Cortex of kidney (tissue), 1 donor: ENCODE measurements at places on chromosomes 13 and 19.

DNA sequence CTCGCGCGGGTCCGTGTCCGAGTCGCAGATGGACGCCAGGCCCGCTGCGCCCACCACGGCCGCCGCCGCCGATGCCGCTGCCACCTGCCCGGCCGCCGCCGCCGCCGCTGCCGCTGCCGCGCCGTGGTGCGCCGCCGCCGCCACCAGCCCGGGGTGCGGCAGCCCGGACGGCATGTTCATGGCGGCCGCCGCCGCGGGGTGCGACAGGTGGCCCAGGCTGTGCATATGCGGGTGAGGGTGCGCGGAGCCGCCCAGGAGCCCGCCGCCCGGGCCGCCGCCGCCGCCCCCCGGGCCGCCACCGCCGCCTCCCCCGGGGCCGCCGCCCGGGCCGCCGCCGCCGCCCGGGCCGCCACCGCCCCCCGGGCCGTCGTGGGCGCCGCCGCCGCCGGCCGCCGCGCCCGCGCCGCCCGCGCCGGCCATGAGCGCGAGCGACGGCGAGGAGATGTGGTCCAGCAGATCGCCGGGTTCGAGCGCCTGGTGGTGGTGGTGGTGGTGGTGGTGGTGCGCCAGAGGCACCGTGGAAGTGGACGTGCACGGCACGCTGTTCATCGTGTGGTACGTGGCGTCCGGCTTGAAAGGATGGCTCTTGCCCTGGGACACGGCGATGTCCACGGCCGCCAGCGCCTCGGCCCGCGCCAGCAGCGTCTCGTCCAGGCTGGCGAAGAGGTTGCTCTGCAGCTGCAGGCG, 1.3 kb downstream of the POU4F1 start:
- no peak for DNase-seq

DNA sequence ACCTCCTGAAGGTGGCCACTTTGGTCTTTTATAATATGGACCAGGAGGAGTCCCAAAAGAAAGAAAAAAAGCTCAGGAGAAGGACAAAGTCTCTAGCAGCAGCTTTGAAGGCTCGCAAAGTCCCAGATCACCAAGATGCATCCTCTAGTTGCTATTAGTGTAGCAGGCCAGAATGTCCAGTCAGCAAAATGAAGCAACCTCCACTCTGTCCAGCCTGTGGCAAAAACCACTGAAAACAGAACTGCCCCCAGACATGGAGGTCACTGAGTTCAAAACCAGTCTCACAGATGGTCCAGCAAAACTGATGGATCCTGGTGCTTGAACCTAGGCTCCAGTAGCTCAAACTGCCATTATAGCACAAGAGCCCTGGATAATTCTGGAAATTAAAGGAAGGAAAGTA, 10.4 kb downstream of the LILRB4 start:
- no peak for DNase-seq

- no peak for DNase-seq
These were observed 5.4 kb downstream of the DIAPH3 start for GRCh38 chr13:60158321-60158801.

GRCh38 chr19:41025411-41025810, 34.3 kb downstream of the CYP2B6 start:
- no peak for DNase-seq

GRCh38 chr19:5131506-5132205, 162.7 kb downstream of the KDM4B start:
- no peak for DNase-seq

- no peak for DNase-seq
These were observed at the start of gene UBE2L5 for GRCh38 chr13:30422054-30422839. Gene UBE2L5 (plus strand): TSS chr13:30422493. CDS start chr13:30427991, 5,498 bp downstream.

- no peak for DNase-seq
These were observed 47.6 kb upstream of the MAP3K10 start for GRCh38 chr19:40143612-40144011.

GRCh38 chr19:2479556-2480194, 3.7 kb downstream of the GADD45B start:
- no peak for DNase-seq

DNA sequence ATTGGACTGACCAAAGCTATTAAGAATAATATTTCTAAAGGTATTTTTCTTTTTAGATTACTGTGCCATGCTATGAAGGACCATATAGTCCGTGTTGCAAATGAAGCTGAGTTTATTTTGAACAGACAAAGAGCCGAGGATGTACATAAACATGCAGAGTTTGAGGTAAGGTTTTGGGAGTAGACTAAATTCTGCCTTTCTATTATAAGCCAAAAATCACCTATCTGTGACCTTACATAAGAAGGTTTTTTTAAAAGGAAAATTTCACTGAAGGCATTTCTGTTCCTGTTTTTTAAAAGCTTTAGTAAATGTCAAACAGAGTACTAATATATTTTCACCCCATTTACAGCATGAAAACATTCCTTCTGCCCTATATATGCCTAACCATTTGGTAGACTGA, 127.4 kb downstream of the MAB21L1 start:
- no peak for DNase-seq

DNA sequence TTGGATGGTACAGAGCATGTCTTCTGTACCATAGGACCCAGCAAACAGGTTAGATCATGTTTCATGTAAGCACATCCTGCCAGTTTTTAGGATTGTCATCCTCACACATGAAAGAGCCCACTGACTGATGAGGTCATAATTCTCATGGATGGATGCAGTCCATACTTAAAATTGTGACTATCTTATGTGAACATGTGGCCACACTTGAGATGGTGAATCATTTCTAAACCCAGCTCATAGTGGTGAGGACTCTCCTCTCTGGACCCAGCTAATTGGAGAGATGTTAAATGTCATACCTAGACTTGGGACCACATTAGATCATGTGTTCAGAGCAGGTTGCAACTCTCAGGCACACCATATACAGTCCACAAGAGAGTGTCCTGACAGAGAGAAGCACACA, 24.8 kb upstream of the ZNF254 start:
- DNase-seq: no peak

DNA sequence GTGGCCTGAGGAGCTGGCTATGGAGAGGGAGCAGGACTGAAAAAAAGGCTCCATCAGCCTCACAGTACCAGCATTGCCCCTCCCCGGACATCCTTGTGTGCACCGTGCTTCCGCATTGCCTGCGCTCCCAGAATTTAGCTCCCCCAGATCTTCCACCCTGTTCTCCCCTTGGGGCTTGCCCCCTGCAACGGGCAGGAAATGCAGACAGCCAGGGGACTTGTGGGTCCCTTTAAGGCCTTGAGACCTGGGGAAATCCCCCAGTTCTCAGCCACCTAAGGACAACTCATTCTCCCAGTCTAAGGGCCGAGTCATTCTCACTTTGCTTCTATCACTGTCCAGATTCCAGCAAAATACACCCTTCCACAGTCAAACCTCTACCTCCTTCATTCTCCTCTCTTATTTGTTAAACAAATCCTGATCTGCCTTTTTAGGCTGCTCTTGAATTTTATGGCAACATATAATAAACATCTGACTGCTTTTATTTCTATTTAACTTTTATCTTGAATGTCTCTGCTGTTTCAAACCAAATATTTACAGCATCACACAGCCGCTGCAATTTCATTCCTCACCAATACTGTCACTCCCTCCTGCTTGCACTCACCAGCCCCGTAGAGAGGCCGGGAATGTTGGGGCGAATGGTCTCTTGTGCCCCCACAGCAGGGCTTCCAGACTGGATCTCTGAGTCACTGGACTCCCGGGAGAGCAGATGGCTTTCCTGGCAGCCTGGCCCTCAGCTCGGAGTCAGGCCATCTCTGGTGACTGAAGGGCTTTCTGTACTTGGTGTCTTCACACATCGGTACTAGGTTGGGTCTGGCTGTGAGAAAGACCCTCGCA, 221.9 kb downstream of the TSHZ3 start:
- DNase-seq: no peak

- DNase-seq: no peak
These were observed 11.9 kb downstream of the EPS8L1 start for GRCh38 chr19:55087542-55087901.

DNA sequence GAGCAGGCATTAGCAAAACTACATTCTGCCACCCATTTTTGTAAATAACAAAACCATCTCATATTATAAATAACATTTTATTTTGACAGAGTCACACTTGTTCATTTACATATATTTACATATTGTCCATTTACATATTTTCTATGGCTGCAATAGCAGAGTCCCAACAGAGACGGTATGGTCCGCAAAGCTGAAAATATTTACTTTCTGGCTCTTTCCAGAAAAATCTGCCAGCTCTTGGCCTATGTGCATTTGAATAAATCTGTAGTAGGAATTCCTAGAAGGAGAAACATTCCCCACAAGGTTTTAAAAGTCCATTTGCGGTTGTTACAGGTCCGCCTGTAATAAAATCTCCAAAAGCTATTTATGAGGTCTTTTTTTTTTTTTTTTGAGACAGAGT, 5.7 kb upstream of the TSPAN16 start:
- DNase-seq: no peak

GRCh38 chr19:33819880-33820781, 23.5 kb downstream of the KCTD15 start:
- DNase-seq: no peak

- no peak for DNase-seq
These were observed 17.2 kb upstream of the JUND start for GRCh38 chr19:18298601-18299000.

DNA sequence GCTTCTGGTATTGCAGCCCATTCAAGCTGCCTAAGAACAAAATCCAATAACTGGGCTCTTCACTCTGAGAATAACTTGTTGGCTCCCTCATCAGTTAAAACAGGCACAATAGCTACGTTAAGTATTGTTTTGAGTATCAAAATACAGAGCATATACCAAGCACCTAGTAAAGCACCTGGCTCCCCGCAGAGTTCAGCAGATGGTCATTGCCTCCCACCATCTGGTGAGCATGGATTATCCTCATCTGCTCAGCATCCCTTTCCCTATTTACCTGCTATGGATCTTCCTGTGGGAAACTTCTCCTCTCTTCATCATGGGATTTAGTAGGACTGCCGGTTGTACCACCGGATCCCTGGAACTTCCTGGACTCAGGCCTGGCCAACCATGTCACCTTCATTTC, 199.2 kb upstream of the MAB21L1 start:
- no peak for DNase-seq
